ENCODE measurements at places on chromosomes 2 and 18.

GRCh38 chr2:149400997-149401396 is 70.6 kb downstream of the LYPD6 start:
- DNase-seq: no peak

- no peak for DNase-seq
These were observed 413.6 kb upstream of the TCF4 start for GRCh38 chr18:56001576-56001975.

GRCh38 chr2:238921681-238922319 is 73.9 kb downstream of the TWIST2 start:
- DNase-seq: no peak

- DNase-seq: no peak
These were observed 401.7 kb downstream of the LRATD1 start for GRCh38 chr2:15034246-15034645.

DNA sequence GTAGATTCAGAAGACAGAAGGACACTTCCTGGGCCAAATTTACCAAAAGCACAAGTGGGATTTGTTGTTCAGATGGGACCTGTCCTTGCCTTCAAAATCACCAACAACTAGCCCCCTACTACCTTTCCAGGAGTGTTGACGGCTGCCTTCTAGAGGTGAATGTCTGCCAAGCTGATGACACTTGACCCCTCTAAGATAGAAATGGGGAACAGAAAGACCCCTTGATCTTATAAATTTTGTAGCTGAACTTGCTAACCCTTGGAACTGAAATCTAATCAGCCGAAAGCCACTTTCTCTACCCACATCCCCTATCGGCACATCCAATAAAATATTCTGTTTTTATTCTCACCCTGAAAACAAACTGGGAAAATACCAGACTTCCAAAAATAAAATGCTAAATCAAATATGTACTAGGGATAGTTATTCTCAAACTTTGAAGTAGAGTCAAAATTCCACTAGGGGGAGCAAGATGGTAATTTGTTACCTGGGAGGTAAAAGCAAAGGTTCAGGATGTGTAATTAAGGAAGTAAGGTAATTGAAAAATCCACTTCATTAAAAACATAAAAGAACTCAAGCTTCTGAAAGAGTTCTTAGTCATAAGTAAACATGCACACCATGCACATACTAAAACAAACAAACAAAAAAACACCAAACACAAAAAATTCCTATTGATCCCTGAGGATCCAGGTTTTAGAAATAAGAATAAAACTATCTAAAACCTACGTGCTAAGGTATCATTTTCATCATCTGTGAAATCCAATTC is 119.2 kb downstream of the ANKRD44 start:
- DNase-seq: no peak

DNA sequence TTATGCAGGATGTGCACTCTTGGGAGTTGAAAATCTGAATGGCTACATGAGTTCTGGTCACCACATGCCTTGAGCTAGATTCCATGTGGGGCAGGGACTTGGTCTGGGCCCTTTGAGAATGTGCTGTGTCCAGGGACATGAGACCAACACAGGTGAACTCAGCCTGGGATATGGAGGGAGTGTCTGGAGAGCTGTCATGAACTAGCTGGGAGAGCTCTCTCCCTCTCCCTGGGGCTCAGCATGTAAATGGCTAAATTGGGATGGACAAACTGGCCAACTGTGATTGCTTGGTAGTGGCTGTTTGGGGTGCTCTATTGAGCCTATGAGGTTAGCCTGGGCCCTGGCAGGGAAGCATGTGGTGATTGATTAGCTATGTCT is 105.1 kb upstream of the HS6ST1 start:
- DNase-seq: no peak

DNA sequence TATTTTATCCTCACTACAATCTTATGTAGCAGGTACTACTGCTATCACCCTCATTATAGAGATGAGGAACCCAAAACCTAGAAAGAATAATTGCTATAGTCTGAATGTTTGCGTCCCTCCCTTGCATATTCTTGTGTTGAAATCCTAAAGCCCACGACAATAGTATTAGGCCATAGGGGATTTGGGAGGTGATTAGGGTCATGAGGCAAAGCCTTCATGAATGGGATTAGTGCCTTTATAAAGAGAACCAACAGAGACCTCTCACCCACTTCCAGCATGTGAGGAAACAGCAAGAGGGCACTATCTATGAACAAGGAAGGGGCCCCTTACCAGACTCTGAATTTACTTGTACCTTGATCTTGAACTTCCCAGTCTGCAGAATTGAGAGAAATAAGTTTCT is 500.3 kb upstream of the FAM98A start:
- no peak for DNase-seq

- DNase-seq: no peak
These were observed 340.3 kb downstream of the CELF4 start for GRCh38 chr18:37225279-37225678.

GRCh38 chr18:70376137-70376913 is 87.5 kb downstream of the SOCS6 start:
- no peak for DNase-seq

DNA sequence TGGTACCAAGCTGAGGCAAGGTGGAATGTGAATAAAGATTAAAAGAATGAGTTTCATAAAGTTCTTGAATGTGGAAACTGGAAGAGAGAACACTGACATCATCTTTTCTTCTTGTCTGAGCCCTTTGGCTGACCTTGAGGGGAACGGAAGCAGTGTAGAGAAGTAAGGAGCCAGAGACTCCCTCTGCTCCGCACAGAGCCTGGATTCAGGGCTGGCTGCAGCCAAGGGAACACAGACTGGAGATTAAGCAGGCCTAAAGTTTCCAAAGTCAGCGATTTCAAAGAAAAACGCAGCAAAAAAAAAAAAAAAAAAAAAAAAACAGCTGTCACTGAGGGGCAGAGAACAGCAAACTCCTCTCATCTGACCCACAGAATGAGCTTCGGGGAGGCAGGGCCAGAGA is 19.3 kb upstream of the ALK start:
- no peak for DNase-seq

- DNase-seq: no peak
These were observed 93.5 kb upstream of the ITGB6 start for GRCh38 chr2:160293391-160294091.

DNA sequence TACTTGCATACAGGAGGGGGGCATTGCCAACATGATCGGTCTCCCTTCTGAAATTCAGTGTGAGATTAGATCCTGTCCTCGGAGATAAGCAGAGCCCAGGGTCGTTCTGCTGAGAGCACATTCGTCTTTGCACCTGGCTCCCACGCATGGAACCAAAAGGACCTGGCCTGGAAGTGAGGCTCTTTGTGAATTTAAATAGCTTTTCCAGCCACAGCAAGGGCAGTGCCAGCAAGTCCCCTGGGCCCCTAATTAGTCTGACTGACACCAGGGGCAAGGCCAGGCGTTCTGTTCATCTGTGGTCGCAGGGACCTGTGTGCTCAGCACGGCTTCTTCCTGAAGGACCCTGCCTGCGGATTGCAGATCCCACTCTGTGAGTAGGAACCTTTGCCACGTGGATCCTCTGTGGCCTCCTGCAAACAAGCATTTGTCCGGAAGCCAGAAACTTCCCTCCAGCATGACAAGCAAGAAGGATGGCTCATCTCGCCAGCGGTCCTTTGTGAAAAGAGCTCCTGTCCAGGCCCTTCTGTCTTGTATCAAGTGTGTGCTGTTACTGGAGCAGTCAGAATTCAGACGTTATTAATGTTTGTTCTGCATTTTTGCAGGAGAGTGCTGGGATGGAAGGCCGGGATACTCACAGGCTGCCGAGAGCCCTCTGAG is 128.7 kb downstream of the TPO start:
- no peak for DNase-seq

- DNase-seq: no peak
These were observed 35.6 kb upstream of the FBXO11 start for GRCh38 chr2:47941936-47942335.
